ENCODE measurements at places on chromosomes 3 and 15.

- no peak for DNase-seq
Measured at GRCh38 chr3:104868291-104868690, 498.4 kb upstream of the ALCAM start.

DNA sequence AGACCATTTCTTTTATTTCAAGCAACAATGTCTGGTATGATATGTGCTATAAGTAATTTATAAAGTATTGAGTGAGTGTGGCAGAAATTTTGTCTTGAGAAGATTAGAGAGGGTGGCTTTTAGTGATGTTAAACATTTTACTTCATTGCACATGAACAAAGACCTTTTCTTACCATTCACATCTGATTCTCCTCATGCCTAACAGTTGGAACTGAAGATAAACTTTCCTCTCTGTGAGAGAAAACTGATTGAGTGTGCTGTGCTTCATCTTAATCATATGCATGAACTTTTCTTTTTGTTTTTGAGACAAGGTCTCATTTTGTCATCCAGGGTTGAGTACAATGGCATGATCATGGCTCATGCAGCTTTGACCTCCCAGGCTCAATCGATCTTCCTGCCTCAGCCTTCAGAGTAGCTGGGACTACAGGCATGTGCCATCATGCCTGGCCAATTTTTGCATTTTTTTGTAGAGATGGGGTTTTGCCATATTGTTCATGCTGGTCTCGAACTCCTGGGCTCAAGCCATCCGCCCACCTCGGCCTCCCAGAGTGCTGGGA, 377.7 kb upstream of the GOLIM4 start:
- no peak for DNase-seq

DNA sequence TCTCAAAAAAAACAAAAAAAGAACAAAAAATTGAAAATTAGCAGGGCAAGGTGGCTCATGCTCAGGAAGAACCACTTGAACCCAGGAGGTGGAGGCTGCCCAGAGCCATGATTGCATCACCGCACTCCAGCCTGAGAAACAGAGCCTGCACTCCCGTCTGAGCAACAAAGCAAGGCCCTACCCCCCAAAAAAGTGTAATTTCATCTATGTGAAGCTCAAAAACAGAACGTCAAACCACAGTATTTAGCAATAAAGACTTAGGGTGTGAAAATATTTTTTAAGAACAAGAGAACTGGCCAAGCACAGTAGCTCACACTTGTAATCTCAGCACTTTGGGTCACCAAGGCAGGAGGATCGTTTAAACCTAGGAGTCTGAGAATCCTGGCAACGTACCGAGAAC, 38.2 kb downstream of the STAG1 start:
- DNase-seq = no peak

GRCh38 chr3:5194801-5195509, 7.4 kb downstream of the EDEM1 start:
- DNase-seq = peak; percentile 13

- no peak for DNase-seq
Measured at GRCh38 chr3:59212128-59212779, 162.4 kb upstream of the CFAP20DC start.

GRCh38 chr3:142897807-142898206, 8.9 kb upstream of the PCOLCE2 start:
- DNase-seq = no peak

DNA sequence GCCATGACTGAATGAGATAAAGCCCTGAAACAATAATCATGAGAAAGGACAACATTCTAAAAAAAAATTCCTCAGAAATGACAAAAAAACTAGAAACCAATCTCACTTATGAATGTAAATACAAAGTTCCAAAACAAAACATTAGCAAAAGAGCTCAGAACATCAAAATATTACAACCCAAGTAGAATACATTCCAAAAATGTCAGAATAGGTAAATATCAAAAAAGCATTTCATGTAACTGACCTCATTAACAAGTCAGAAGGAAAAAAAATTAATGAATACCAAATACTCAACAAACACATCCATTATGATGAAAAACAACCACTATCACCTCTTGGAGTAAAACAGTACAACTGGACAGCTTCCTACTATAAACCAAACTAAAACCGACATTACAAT, 93.1 kb downstream of the DLG1 start:
- DNase-seq = no peak

DNA sequence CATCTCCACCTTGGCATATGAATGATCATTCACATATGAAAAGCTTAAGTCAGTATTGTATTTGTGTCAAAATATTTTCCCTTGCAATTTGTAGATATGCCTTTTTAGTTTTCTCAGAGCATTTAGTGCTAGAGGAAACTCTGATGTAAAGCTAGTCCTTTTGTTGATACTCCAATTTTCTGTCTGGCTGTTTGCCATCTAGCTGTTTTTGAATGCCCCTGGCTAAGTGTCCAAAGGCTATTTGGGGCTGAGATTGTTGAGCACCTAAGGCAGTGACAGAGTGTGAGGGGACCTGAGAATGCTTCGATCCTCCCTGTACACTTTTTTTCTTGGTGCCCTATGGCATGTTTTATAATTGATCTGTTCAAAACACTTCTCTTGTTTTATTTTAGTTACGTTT, 3.1 kb downstream of the SLC51B start:
- no peak for DNase-seq

- DNase-seq = no peak
Measured at GRCh38 chr3:36214460-36214859, 165.8 kb upstream of the STAC start.

DNA sequence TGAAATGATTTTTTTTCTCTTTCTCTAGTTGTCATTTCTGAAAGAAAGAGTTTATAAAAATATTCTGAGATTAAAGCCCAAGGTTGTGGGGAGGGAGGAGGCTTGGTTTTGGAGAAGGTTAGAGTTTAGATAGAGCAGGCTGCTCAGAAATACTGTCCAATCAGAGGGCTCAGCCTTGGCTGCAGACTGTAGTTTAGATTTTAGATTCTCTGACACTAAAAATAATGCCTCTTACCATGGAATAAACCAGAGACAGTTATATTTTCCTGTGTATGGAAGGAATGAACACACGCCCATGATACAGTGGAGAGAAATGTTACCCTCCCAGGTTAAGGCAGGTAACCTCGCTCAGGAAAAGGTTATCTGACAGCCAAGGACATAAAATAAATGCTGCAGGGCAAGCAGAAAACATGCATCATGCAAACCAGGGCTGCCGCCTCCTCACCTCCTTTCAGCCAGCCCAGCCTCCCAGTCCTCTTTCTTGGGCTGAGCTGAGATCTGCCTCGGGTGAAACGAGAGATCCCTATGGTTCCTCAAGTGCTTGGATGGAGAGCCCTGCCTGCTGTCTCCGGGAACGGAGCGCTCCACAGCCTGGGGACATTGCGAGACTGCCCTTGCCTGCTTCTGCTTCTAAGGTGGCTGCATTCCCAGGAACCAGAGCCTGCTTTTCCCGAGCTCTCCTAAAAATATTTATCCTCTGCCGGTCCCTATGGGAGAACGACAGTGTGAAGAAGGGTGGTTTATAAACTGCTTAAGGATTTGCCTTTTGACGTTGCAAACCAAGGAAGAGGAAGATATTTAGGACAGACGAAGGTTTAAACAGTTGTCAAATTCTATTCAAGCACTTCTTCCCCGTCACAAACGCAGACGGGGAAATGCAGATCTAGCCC, 848 bp downstream of the NCEH1 start:
- peak; percentile 37 for DNase-seq

GRCh38 chr3:57890874-57891273, 117.3 kb upstream of the FLNB start:
- DNase-seq = no peak

DNA sequence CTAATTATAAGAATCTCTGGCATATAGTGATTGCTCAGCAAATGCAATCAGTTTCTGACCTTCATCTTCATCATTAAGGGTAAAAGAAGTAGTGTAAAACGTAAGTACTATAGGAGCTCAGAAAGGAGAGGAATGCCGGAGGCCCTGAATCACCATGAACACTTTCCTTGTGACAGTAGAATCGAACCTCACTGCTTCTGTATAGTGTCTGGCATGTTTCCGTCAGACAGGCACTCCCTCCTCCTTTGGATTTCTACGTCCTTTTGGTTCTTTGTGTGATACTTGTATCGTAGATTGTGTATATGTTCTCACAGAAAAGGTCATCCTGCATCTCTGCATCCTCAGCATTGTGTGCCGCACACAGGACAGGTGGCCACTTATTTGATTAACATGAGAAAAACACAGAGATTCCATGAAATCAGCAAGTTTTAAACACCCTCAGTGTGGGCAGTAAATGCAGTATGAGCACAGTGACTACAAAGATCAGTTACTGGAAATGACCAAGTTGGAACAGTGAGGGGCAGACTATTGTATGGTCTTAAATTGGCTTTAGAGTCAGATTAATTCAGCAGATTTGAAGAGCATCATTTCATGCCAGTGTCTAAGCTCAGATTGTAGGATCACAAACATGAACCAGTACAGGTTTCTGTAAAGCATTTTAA, 234.5 kb downstream of the UBE2E2 start:
- DNase-seq = no peak

DNA sequence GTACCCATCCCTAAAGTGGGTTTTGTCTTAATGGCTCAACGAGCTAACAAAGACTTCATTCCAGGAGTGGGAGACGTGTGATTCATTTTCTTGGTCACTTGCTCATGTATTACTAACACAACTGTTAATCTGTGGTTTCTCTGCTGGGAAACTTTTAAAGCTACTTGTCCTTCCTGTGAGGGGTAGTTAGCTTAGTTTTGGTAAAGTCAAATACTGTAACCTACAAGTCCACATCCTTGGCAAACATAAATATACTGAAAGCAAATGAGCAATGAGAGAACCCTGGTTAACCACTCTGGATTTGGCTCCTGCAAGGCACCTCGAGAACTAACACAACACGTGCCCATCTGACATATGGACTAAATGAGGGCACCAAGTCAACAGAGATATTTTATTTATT, 19.9 kb downstream of the NOX5 start:
- DNase-seq = no peak

- DNase-seq = no peak
Measured at GRCh38 chr15:74432271-74432967, 1.3 kb downstream of the SEMA7A start.

DNA sequence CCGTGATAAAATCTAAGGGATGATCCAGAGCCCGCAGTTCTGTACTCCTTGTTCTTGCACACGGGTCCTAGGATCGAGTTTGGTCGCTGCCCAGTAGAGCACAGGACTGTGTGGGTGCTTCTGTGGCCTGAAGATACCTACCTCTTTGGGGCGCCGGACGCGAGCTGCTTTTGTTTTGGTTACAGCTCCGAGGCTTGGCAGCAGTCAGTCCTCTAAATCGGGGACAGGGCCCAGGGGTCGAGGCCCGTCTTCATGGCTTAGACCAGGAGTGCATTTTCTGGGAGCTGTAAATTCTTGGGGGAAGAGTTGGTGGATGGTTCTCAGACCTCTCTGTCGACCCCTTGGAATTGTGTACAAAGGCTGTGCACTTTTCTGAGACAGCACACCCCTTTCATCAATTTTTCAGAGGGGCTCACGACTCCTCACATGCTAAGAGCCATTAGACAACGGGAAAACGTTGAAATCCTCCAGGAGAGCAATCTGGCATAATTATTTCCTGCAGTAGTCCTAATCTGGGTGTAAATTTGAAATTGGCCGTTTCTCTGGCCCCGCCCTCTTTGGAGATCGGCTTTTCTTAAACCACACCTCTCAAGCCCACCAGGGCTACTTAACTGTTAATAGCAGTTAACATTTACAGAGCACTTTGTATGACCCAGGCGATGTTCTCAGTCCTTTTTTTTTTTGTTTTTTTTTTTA, 928 bp downstream of the CEP97 start:
- DNase-seq = peak; percentile 63

GRCh38 chr15:31489801-31490646, 163.4 kb downstream of the KLF13 start:
- DNase-seq = peak; percentile 32

DNA sequence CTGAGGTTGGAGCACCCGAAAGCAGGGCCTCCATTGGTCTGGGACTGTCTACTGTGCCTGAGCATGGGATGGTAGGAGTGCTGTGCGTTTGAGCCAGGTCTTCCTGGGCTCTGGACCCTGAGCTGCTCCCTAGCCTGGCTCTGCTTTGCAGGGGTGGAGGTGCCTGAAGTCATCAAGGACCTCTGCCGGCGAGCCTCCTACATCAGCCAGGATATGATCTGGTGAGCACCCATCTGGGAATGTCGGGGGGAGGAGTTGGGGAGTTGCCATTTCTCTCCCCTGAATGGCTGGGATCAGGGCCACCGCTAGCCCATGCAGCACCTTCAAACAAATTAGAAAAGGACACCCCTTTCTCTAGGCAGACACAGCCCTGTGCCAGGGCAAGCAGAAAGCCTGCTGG, 20.7 kb downstream of the DUOX1 start:
- no peak for DNase-seq

DNA sequence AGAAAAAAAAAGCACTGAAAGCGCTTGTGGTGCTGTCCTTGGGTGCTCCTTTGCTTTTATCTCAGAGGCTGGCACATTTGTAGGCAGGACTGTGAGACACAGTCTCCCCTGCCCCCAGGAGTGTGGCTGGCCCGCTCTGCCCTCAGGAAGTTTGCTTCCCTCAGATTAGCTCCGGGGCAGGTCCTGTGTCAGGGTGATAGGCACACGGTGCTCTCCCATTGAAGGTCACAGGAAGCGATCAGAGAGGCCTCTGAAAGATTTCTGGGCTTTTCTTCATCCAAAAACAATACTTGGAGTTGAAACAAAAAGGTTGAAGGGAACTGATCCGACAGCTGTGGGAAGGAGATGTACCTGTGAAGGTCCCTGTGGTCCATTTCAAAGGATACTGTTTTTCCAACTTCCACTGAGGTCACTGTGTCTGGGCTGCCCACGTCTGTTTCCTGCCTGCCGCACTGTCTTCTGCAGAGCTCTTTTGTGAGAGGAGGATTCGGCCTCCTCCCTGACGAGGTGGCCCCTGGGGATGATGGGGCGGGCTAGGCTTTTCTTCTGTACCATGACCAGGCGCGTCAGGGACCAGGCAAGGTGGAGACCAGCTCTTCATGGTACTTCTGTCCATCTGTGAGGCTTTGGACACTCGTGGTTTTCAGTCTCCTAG, 330.5 kb upstream of the CTDSPL start:
- no peak for DNase-seq

- peak; percentile 53 for DNase-seq
Measured at GRCh38 chr3:186783731-186784515, 546 bp downstream of the EIF4A2 start.

DNA sequence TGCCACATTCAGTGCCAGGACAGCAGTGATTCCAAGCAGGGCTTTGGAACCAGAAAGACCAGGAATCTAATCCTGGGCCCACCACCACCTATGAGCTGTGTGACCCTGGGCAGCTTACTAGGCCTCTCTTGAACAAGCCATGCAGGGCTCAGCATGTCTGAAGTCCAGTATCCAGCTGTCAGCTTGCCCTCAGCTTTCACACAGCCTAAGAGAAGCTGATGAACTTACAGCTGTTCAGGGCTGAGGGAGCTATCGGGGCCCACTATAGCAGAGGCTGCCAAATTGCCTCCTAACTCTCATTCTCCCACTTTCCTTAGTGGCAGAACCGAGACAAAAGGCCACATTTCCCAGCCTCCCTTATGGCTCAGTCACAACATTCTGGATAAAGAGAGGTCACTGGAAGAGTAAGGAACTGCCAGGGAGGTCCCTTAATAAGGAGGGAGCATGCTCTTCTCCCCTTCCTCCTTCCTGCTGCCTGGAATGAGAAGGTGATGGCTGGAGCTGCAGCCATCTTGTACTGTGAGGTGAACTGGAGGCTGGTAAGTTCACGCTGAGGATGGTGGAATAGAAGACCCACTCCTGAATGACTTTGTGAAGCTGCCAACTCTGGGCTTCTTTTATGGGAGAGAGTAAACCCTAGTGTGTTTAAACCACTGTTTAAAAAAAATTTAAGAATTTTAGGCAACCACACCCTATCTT, 34.5 kb downstream of the FEM1B start:
- DNase-seq = peak; percentile 23

All from SJCRH30 (cell line).